ENCODE measurements at places on chromosomes 16 and 17.

- DNase-seq = no peak
Measured at GRCh38 chr17:79946352-79947231, 89.1 kb downstream of the TBC1D16 start.

DNA sequence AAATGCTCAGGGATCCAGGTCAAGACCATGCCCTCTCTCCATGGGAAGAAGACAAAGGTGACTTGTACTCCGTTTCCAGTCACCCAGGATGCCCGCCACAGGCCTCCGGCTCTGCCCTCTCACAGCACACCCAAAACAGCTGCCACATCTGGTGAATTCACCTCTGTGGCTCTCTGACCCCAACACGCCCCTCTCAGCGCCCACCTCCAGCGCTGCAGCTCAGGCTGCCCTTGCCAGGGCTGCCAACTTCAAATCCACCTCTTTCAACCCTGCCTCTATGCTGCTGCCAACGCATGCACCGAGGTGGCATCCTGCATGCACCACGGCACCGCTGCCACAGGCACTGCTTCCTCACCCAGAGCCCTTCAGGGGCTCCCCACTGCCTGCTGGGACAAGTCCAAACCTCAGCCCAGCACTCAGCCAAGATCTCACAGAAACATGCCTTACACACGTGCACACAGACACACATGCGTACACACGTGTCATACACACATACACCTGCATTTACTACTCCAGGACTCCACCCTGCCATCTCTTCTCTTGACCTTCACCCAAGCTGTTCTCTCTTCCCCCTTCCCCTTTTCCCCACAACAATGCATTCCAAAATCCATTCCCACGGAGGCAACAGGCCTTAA is 7.5 kb downstream of the HID1 start:
- no peak for DNase-seq

- DNase-seq = no peak
Measured at GRCh38 chr17:67151717-67152116, 93.3 kb downstream of the HELZ start.

- DNase-seq = no peak
Measured at GRCh38 chr17:80742581-80743180, 198.0 kb downstream of the RPTOR start.

DNA sequence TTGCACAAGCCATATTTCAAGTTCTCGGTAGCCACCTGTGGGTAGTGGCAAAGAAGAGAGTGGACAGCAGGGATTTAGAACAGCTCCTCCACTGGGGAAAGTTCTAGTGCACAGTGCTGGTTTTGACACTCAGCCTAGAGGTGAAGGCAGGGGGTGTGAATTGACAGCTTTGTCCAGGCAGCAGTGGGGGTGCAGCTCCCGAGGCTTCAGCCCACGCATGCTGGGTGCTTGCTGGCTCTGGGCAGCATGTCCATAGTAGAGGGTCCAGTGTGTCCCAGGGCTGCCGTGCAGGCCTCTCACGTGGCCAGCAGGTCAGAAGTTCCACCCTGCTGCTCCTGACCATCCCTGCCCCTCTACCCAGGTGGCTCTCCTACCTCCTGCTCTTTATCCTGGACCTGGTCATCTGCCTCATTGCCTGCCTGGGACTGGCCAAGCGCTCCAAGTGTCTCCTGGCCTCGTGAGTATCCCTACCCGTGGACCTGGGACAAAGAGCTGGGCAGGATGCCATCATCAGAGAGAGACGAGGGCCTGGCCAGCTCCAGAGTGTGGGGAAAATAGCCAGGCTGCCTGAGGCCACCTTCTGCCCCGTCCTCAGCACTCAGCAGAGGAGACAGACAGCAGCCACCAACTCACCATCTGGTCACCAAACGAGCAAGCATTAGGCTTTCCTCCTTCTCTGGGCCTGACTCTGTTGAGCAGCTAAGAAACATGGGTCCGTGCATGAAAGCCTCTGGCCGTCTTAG is 29.8 kb downstream of the TTYH2 start:
- no peak for DNase-seq

- no peak for DNase-seq
Measured at GRCh38 chr16:50838885-50839284, 97.0 kb downstream of the CYLD start.

GRCh38 chr17:338442-339192 is 14.0 kb downstream of the RPH3AL start:
- no peak for DNase-seq

DNA sequence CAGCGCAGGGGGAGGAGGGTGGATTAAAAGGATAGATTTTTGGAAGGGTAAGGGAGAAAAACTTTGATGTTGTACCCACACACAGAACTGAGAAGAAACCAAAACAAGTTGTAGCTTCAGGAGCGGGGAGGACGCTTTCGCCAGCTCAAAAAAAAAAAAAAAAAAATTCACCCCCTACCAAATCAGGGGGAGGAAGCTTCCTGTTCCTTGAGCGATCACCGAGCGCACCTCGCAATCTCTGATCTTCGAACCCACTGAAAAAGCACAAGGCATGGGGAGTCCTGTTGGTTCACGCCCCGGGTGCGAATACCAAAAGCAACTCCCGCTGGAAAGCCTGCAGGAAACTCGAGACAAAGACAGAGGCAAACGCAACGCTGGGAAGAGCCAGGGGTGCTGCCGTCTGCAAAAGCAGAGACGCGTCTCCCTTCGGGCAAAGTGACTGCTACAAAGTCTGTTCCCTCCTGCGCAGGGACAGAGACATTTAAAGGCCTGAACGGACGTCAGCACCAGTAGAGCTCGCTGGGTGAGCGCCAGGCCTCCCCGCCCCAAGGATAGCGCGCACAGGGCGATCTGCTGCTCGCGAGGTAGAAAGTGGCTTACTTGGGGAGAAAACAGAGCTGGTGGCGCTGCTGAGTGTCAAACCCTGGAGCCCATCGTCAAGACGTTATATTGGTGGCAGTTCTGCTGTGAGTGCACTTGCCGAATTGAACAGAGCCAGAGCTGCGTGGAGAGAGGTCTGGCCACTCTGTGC is 190.4 kb downstream of the USP22 start:
- DNase-seq = no peak

DNA sequence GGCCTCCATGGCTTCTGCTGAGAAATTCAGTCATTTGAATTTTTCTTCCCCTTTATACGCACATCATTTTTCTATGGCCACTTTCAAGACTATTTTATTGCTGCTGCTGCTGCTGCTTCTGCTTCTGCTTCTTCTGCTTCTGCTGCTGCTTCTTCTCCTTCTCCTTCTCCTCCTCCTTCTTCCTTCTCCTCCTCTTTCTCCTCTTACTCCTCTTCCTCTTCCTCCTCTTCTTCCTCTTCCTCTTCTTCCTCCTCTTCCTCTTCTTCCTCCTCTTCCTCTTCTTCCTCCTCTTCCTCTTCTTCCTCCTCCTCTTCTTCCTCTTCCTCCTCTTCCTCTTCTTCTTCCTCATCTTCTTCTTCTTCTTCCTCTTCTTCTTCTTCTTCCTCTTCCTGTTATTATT is 22.4 kb downstream of the CPD start:
- DNase-seq = no peak

DNA sequence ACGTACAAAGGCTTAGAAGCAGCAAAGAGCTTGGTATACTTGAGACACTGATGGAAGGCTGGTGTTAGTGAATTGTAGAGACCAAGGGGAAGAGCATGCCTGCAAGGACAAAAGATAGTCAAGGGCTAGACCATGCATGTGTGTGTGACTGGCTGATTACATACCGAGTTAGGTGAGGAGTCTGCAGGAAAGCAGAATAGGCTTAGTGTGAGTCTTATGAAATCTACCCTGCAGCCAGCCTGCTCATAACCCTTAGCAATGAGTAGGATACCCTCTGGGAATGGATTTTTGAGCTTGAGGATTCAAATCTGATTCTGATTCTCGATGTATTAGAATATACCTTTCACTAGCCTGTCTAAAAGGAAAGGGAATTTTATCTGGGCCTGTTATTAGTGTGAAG is 77.0 kb downstream of the TANGO6 start:
- DNase-seq = no peak

DNA sequence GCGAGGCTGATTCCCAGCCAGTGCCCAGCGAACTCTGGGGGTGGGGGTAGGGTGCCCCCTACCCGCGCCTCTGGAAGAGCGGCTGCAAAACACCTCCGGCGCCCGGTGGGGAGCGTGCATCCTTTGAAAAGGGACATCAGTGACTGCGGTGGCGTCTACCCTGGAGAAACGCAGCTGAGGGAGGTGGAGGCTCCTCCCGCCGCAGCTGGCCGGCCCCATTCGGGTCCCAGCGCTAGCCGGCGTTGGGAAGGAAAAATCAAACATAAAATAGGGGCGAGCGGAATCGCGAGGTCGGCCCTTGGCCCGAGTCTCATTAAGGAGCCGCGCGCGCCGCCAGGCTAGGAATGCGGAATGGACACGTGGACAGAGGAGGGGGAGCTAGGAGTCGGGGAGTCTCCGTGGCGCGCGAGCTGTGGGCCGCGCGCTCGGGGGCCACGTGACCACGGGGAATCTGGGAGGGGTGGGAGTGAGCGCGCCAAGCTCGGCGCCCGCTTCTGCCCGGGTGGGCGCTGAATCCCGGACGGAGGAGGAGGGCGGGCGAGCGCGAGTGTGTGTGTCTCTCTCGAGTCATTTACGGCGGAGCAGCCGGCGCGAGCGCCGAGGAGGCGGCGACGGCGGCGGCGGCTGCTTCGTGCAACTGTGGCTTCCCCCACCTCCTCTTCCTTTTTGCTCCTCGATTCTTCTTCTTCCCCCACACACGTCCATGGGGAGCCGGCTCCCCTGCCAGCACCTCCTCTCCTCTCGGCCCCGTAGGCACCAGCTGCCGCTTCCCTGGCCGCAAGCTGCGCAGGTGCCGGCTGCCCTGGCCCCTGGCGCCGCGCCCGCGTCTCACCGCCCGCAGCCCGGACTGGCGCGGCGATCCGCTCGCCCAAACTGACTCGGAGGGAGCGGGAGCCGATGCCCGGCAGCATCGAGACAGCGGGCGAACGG is at the start of gene TMEM132E:
Gene TMEM132E, plus strand, starts transcription at position 566 of the 930 bp plus-strand sequence. CDS start 1,495 bp downstream, outside the sequence.
- no peak for DNase-seq

- no peak for DNase-seq
Measured at GRCh38 chr17:37693328-37693727, 50.1 kb upstream of the DDX52 start.

GRCh38 chr17:78650093-78650715 is 73.0 kb upstream of the DNAH17 start:
- DNase-seq = no peak

GRCh38 chr16:2287916-2288547 is 20.1 kb upstream of the RNPS1 start:
- no peak for DNase-seq

GRCh38 chr17:50952013-50952412 is 85.9 kb upstream of the TOB1 start:
- DNase-seq = no peak
